Epithelial cell of esophagus (primary cell): ENCODE measurements at places on chromosomes 6 and 20.

- DNase-seq = no peak
Observed at GRCh38 chr20:14232650-14233049, 104.8 kb downstream of the FLRT3 start.

- no peak for DNase-seq
Observed at GRCh38 chr6:125834348-125834747, 43.6 kb downstream of the NCOA7 start.

DNA sequence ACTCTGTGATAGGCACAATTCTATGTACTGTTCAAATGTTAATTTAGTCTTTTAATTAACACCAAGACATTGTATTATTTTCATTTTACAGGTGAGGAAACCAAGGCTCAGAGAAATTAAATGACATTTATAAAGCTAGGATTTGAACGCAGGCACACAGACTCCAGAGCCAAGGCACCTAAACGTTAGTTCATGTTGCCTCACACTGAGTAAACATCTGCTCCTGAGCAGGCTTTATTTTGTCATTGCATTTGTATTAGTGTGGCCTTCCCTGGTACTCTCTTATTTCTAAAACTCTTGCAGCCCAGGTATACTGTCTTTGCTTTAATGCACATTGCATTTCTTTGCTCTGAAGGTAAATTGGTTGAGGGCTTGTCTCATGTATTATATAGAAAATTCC, 263.1 kb upstream of the FLRT3 start:
- DNase-seq = no peak

DNA sequence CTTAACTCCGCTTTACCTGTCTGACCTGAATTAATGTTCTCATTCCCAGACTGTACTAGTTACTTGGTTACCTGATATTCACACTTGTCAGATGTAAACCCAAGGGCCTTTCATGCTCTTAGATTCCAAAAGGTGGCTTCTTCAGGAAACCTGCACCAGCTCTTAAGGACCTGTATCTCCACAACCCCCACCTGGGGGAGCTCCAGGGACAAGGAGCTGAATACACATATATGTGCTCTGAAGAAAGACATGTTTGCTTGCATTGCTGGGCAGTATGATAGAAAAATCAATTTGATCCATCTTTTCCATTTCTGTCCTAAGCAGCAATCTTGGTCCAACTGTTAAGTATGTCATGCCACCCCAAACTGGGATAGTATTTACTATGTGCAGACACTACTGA, 64.8 kb upstream of the POU3F2 start:
- DNase-seq = peak; percentile 67

GRCh38 chr20:44001667-44002596, 87.3 kb downstream of the TOX2 start:
- no peak for DNase-seq
